GM23248 (cell line): ENCODE measurements at places on chromosomes 13 and 19.

DNA sequence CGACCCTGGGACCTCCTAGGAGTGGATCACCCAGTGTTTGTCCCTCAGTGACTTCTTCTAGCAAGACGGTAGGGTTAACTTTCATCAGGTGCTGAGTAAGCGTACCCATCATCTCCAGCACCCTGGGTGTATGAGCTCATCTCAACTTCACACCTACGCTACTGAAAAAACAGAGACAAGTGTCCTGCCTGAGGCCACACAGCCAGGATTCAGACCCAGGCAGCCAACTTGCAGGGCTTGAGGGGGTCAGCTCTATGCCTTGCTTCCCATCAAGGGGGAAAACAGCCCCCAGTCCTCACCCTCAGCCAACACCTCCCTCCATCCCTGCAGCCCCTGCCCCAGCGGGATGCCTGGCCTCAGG lies 4.6 kb downstream of the TLE2 start:
- DNase-seq: no peak
- H3K4me3 ChIP-seq: no peak overlapping the region
- H3K4me1 ChIP-seq: no peaks in the 10 kb centered on the region
- H3K27ac ChIP-seq: no peak overlapping the region
- H3K36me3 ChIP-seq: no peaks in the 10 kb centered on the region

DNA sequence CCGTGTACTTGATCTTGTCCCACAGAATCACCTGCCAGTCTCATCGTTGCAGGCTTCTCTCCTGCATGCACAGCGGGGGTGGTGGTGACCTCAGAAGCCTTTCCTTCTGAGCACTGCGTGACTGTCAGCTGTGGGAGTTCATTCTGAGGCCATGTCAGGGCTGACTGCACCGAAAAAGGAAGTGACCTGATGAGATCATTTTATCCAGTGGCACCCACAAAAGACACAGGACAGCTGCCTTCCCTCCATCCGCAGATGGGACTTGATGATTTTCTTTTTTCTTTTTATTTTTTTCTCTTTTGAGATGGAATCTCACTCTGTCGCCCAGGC lies 89.7 kb downstream of the RAB20 start:
- no peak overlapping the region for H3K4me3 ChIP-seq

- no peaks in the 10 kb centered on the region for H3K4me1 ChIP-seq
- H3K4me3 ChIP-seq: no peak overlapping the region
- H3K36me3 ChIP-seq: no peaks in the 10 kb centered on the region
Measured at GRCh38 chr19:19554074-19555023, 16.3 kb downstream of the CILP2 start.

DNA sequence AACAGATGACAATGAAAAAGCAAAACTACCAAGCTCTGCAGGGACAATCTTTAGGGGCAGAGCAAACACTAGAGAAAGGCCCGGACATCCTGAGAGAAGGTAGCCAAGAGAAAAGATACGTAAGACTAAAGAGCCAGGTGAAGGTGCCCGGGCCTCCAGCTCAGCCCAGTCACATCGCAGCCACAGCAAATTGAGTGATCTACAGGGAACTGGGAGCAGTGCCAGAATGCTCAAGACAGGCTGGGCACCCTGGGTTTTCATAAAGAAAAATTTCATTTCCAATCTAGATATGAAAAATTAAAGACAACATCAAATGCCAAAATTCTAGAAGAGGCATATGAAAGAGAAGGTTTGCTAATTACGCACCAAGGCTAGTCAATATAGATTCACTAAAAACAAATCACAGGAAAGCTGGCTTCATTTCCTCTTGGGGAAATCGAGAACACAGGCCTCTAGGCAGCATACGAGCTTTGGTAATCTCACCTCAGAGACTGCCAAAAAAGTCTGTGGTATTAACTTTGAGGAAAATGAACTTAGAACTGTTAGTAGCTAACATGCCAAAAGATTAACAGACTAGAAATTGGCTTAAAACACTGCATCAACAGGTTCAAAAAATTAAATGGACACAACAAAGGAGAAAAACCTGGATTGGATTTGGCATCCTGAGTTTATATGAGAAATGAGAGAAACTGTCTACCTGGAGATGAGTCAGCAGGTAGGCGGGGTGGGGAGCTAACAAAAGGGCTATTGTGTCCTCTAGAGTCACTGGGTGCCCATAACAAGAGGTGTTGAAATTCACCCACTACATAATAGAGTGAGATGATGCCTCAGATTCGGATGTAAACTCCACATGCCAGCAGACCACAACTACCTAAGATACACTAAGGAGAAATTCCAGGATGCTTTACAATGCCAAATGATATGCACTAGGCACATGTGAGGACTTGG lies 6.6 kb downstream of the ANKRD10 start:
- no peak overlapping the region for H3K4me3 ChIP-seq
- H3K27me3 ChIP-seq: no peaks in the 10 kb centered on the region

- peaks cover 5% of the 10 kb centered on the region for H3K4me1 ChIP-seq
- no peak overlapping the region for H3K27ac ChIP-seq
- DNase-seq: no peak
- peaks cover 14% of the 10 kb centered on the region; the same call in 1 of the 2 replicates for H3K36me3 ChIP-seq
- no peaks in the 10 kb centered on the region for H3K27me3 ChIP-seq
Measured at GRCh38 chr13:113483504-113484293, 6.8 kb downstream of the DCUN1D2 start.

DNA sequence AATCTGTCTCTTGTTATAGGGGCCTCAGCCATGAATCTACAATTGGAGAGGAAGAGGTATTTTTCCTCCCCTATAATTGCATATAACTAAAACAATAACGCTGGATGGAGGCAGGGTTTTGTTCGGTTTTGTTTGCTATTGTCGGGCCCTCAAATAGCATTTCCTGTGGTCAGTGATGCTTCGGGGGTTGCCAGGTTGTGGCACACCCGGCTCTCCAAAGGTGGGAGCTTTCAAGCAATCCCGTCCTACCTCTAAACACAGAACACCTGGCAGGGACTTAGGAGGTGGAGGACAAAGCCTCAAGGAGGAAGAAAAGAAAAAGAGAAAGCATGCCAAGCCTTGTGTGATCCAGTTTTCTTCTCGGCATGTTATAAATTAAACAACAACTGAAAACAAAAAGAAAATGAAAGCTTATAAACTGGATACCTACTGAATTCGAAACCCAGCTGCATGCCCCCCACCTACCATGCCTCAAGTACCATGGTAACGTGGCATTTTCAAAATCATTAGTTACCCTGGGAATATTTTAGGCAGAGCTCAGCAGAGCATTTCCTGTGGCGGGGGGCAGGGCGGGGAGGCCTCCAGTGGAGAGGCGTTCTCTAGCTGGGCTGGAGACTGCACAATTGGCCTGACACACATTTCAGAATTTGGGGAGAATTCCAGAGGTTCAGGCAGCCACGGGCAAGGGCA lies 213.8 kb downstream of the DCLK1 start:
- peak overlapping the region; percentile 70 for H3K27ac ChIP-seq
- H3K27me3 ChIP-seq: no peaks in the 10 kb centered on the region
- no peak for DNase-seq
- no peaks in the 10 kb centered on the region for H3K36me3 ChIP-seq
- peak overlapping the region; percentile 56 for H3K4me3 ChIP-seq

GRCh38 chr19:8659905-8660304 lies 29.5 kb downstream of the NFILZ start:
- DNase-seq: no peak
- H3K36me3 ChIP-seq: no peaks in the 10 kb centered on the region
- no peak overlapping the region for H3K4me3 ChIP-seq
- no peaks in the 10 kb centered on the region for H3K4me1 ChIP-seq
